ENCODE measurements at places on chromosomes 5 and 9.

DNA sequence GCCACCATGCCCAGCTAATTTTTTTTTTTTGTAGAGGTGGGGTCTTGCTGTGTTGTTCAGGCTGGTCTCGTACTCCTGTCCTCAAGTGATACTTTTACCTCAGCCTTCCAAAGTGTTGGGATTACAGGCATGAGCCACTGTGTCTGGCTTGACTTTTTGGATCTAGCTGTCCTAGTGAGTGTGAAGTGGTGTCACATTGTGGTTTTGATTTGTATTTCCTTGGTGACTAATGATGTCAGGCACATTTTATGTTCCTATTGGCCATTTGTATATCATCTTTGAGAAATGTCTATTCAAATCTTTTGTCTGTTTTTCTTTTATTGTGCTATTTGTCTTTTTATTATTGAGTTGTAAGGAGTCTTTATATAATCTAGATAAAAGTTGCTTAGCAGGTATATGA is 53.5 kb upstream of the MCCC2 start:
- no peak for DNase-seq

GRCh38 chr5:71828291-71829040 is 109.4 kb downstream of the CARTPT start:
- DNase-seq: no peak

GRCh38 chr9:69573651-69574050 is 98.5 kb downstream of the APBA1 start:
- DNase-seq: no peak

DNA sequence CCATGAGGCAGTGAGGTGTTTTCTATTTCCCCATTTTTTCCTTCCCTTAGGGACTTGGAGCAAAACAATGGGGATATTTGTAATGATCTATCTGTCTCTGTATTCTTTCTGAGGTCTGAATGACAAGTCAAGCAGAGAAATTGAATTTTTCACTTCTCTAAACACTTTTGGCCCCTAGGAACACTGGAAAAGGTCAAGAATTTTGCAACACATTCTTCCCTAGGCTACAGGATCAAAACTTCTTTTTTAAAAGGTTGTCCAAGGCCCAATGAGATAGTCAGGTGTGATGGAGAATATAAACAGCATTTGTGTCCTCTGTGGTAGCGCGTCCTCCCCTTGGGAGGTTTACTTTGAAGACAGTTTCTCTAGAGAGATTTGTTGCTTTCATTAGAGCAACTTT is 620.5 kb downstream of the TLR4 start:
- no peak for DNase-seq

DNA sequence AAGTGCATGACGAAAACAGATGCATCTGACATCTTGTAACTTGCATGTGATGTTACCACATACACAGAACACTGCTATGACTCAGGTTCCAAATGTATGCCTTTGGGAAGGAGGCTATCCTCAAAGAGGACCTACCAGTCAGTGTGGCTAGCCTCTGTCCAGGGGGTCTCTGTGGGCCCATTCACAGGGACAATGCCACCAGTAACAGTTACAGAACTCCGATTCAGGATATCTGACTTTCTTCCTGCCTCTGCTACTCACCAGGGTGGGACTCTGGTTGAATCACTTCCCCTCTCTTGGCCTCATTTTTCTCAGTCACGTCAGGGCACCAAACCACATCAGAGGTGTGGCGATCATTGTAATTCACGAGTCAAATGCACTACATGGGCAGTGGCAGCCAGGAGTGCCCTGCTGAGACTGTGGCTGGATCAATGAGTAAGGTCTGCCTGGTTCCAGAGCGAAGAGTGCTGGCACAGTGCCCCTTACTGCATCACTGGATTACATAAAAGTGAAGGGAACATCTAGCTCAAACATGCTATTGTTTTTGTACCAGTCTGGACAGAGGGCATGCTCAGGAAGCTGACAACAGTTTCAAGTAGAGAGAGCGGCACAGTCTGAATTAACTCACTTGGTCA is 13.2 kb downstream of the ATOX1 start:
- DNase-seq: peak; percentile 68

GRCh38 chr9:4784403-4784802 is 8.3 kb upstream of the RCL1 start:
- DNase-seq: no peak

GRCh38 chr5:80116465-80116864 is 81.3 kb downstream of the THBS4 start:
- DNase-seq: no peak

DNA sequence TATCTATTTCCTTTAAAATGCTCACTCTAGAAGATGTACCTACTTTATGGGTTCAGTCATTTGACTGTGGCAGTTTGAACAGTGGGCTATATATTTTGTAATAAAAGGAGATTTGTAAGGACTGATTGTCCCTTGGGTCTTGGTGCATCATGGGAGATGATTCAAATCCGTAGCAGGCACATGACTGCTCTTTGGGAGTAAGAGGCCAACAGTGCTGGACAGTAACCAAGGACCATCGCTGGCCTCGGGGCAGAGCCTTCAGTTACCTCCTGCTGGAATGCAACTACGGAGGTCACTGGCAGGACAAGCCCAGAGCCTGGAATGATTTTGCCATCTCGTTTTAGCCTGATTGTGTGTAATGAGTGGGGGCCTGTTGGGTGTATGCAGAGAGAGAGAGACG is 7.0 kb upstream of the MAMDC2 start:
- DNase-seq: no peak

- DNase-seq: no peak
These were observed 930.0 kb upstream of the PTPRD start for GRCh38 chr9:11542781-11543180.

DNA sequence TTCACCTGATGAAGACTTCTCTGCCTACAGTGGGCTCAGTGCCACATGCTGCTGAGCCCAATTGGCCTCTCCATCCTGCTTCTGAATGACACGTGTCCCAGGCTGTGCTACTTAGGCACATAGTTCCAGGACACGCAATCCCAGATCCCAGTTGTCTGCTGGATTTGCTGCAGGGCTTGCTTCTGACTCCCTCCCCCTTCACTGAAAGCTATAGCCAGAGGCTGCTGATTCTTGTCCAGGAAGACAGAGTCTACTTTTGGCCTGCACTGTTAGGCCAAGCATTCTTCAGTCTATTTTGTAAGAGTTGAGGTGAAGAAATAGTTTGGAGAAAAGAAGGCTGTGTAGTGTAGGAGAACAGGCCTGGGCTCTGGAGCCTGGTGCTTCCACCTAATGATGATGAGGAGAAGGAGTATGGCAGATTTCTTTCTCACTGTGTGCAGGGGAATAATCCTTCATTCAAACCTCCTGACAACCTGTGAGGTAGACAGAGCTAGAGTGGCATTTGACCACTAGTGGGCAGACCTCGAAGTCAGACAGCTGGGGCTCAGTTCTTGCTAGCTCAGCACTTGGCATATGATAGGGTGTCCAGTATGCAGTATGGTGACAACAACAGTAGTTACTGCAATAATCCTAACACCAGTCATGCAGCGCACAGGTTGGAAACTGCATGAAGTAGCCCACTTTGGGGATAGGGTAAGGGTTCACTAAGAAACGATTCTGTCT is 19.5 kb upstream of the ASPN start:
- DNase-seq: peak; percentile 44

GRCh38 chr5:175745210-175745609 is 87.3 kb downstream of the HRH2 start:
- DNase-seq: no peak
